Airway epithelial cell (primary cell): ENCODE measurements at places on chromosomes 7 and 10. TPM values are rescaled to one million over a fixed set of nuclear protein-coding genes. Genes with fewer than 3 reads are reported as not detected.

The STK17A gene
- 87.2 and 111 TPM in 2 replicates for total RNA-seq

The UBE2D1 gene
- total RNA-seq: 10.0 and 14.8 TPM in 2 replicates

The HECW1 gene
- not detected in 2 replicates for total RNA-seq

The ST8SIA6 gene
- not detected in 2 replicates for total RNA-seq

The OR13A1 gene
- total RNA-seq: not detected in 2 replicates

The HTR7 gene
- total RNA-seq: 10.4 and 11.6 TPM in 2 replicates

The CYP3A4 gene
- total RNA-seq: 0.14 TPM in 1 of 2 replicates, not detected in the other

The POU6F2 gene
- total RNA-seq: not detected in 2 replicates

The SH2D4B gene
- not detected in 2 replicates for total RNA-seq

The PKD2L1 gene
- total RNA-seq: not detected in 2 replicates

The CLRN3 gene
- not detected in 2 replicates for total RNA-seq

The KCNH2 gene
- 0.07 TPM in 1 of 2 replicates, not detected in the other for total RNA-seq

The ZNF804B gene
- not detected in 2 replicates for total RNA-seq

The TMEM176A gene
- not detected in 2 replicates for total RNA-seq

The ITGA8 gene
- not detected in 2 replicates for total RNA-seq

The CPEB3 gene
- 0.51 and 1.1 TPM in 2 replicates for total RNA-seq

The TYW1B gene
- 0.37 and 0.56 TPM in 2 replicates for total RNA-seq

The LRMDA gene
- total RNA-seq: 1.3 TPM in 2 replicates

The EPHA1 gene
- total RNA-seq: 74.0 and 87.5 TPM in 2 replicates

The FOXP2 gene
- total RNA-seq: 0.14 and 0.46 TPM in 2 replicates

The NUTM2B gene
- total RNA-seq: 0.78 and 0.88 TPM in 2 replicates

The COL13A1 gene
- 0.19 and 1.3 TPM in 2 replicates for total RNA-seq

The GIMAP6 gene
- not detected in 2 replicates for total RNA-seq

The GNAT3 gene
- total RNA-seq: not detected in 2 replicates

The TMEM213 gene
- not detected in 2 replicates for total RNA-seq

The PRKCQ gene
- total RNA-seq: 2.5 TPM in 2 replicates

The IFIT5 gene
- 3.7 and 3.9 TPM in 2 replicates for total RNA-seq

The FFAR4 gene
- not detected in 2 replicates for total RNA-seq

The CFAP46 gene
- 0.79 and 1.6 TPM in 2 replicates for total RNA-seq

The GNGT1 gene
- total RNA-seq: not detected in 2 replicates

The MKI67 gene
- 20.3 and 31.2 TPM in 2 replicates for total RNA-seq

The MGMT gene
- 39.8 and 48.7 TPM in 2 replicates for total RNA-seq

The TACC2 gene
- total RNA-seq: 32.0 and 40.1 TPM in 2 replicates

The PRTFDC1 gene
- total RNA-seq: 2.7 and 2.8 TPM in 2 replicates

The UMAD1 gene
- total RNA-seq: 3.3 and 7.3 TPM in 2 replicates

The TMEM196 gene
- total RNA-seq: not detected in 2 replicates

The AKR1C4 gene
- not detected in 2 replicates for total RNA-seq

The HIF1AN gene
- 6.6 and 8.4 TPM in 2 replicates for total RNA-seq

The PNLIP gene
- not detected in 2 replicates for total RNA-seq

The FAM204A gene
- total RNA-seq: 24.9 and 38.2 TPM in 2 replicates

The VWC2 gene
- total RNA-seq: not detected in 2 replicates
